Activated T-cell treated with anti-CD3 and anti-CD28 coated beads for 4 hours (primary cell): ENCODE measurements at places on chromosomes 3 and 15.

GRCh38 chr3:65669163-65669875 lies 369.4 kb downstream of the MAGI1 start:
- DNase-seq = no peak

DNA sequence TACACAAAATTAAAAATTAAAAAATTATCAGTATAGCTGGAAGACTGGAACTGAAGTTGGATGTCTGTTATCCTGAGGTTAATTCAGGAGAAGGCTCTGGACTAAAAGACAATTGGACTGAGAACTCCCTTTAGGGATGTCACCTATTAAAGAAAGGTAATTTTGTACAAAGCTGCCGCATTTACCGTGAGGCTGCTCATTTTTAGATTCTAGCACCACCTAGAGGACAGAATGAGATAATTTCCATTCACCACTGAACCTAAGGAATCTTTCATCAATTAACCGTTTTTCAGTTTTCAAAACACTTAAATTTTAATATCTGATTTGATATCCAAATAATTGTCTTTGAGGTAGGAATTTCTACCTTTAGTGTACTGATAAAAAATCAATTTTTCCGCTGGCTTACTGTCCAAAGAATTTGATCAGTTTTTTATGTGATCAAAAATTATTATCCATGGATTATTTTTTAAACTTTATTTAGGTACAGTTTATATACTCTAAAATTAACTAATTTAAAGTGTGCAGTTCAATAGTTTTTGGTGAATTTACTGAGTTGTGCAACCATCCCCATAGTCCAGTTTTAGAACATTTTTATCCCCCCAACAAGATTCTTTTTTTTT lies 106.7 kb upstream of the TNIK start:
- DNase-seq = no peak

- DNase-seq = no peak
Observed at GRCh38 chr3:190384309-190384756, 3.6 kb upstream of the CLDN16 start.

GRCh38 chr15:45773149-45773548 lies 138.3 kb downstream of the SQOR start:
- DNase-seq = no peak
